ENCODE measurements at places on chromosomes 3 and 15.

DNA sequence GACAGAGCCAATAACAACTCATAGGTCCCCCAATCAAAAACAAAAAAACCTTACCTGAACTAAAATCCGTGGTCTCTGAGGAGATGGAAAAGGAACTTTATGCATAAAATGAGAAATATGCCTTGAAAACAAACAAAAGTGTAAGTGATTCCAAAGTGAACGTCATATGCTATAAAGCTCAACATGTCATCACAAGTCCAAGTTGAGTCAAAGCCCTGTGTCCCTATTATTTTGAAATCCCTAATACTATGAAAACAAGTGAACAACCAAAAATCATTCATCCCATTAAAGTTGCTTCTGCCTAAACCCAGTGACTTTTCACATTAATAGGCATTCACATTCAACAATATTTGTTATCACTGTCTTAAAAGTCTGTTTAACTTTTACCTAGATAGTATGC is 59.4 kb downstream of the DENND4A start:
- no peak for DNase-seq

GRCh38 chr3:67000009-67000408 is 1.9 kb downstream of the KBTBD8 start:
- peak; percentile 56 for DNase-seq

GRCh38 chr15:73589766-73590165 is 43.4 kb downstream of the NPTN start:
- DNase-seq, result peak; percentile 63

DNA sequence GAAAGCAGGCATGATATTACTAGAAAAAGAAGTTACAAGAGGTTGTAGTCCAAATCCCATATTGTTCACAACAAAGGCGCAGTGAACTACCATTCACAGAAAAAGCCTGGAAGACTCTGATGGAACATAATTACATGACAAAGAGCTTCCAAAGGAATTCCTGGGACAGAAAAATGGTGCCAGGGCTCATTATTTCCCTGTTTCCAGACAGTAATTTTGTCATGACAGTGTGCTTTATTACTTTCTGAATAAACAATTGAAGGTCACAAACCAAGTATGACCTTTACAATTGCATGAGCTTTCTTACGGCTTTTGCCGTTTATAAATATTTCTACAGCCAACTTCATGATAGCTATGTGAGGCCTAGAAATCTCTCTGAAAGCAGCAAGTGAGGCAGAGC is 61.0 kb downstream of the CYFIP1 start:
- no peak for DNase-seq

DNA sequence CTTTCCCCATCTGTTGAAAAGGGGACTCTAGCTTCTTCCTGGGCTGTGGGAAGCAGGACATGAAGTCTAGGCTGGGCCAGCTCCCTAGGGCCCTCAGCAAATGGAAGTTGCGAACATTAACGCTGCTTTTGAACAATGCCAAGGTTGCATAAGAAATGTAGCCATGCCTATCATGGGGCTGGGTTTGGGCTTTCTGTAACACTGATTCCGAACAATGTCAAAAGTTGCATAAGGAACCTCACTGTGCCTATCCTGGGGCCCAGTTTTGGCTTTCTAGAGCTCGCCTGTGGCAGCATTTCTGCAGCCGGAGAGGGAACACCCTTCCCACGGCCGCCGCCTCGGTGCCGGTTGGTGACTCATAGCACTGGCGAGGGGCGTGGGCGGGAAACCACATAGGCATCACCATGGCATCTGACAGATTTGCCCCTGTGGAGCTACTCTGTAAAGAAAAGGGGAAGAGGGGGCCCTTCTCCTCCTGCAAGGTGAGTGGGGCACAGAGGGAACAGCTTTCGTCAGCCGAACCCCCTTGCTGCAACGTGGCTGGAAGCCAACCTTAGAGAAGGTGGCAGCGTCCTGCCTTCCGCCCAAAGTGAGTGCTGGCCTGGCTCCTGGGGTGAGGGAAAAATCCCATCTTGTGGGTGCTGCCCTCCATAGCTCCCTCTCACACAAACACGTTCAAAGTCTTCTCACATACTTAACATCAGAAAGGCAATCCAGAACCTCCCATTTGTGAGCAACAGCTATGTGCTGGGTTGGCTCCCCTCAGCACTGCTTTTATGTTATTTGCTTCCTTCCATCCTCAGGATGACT is 46.6 kb upstream of the ATP2B2 start:
- peak; percentile 97 for DNase-seq

- DNase-seq, result no peak
These were observed 150.2 kb downstream of the IMPG2 start for GRCh38 chr3:101170062-101170771.

GRCh38 chr15:91885714-91886270 is 32.3 kb downstream of the SLCO3A1 start:
- DNase-seq, result peak; percentile 85

- no peak for DNase-seq
These were observed 113.3 kb downstream of the KLHL25 start for GRCh38 chr15:85681386-85681785.

GRCh38 chr3:156826144-156826895 is at the start of gene LEKR1:
TSS of gene LEKR1 (plus strand) at chr3:156826353. CDS start at chr3:156829330, 2,977 bp downstream.
- DNase-seq, result peak; percentile 96

GRCh38 chr15:40870716-40871115 is 3.3 kb downstream of the RHOV start:
- DNase-seq, result no peak

- DNase-seq, result no peak
These were observed 541.3 kb downstream of the FGF12 start for GRCh38 chr3:192186045-192186444.

DNA sequence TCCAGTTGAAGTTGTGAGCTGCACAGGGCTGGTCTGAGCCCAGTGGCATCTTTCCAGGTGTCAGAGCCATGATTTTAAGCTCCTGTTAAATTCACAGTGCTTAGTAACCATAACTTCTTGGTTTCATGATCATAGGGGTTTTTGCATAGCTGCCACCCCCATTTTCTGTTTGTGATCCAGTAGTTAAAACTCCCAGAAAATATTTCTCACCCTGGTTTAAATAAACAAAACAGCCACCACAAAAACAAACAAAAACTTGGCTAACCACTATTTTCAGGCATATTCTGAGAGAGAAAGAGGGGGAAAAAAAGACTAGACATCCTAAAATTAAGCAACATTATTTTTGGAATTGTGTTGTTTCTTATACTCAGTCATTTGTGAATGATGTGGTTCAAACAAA is 175.3 kb downstream of the IGF1R start:
- DNase-seq, result no peak

DNA sequence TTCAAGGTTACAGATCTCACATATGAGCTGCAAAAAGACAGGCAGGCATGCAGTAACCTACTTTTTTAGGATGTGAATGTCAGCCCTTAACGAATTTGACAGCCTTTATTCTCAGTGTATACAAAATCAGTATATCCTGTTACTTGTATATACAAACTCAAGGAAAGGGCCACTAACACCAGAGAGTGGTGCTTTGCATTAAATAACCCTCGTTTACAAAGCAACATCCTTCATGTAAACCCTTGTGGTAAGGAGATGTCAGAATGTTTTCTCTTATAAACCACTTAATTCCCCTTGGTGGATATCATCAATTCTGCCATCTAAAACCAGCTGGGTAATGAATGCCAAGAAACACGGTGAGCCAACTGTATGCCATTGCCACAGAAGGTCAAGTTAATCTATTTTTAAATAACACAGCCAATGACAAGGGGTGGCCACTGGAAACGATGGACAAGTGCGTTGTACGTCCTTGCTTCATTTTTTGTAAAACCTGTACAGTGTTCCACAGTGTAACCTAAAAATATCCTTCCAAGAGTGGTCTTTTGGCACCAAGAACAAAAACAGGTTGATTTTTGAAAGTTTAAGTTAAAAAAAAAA is 7.5 kb downstream of the MAGI1 start:
- DNase-seq, result no peak

DNA sequence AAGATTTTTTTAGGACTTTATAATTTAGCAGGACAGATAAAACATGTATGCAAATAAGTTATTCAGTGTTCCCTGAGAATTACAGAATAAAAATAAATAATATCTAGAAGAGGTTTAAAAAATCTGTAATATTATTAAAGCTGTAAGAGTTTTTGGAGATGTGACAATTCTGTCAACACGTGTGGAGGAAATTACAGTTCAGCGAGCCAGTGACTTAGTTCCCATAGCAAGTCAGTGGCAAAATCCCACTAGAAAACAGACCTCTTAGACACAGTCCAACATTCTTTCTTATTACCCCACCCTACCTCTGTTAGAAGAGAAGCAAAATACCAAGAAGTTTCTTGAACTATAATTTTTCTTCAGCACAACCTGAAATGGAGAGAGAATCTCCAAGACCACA is 16.2 kb upstream of the DENND6A start:
- no peak for DNase-seq

GRCh38 chr15:86942285-86942684 is 862.6 kb downstream of the AGBL1 start:
- no peak for DNase-seq

DNA sequence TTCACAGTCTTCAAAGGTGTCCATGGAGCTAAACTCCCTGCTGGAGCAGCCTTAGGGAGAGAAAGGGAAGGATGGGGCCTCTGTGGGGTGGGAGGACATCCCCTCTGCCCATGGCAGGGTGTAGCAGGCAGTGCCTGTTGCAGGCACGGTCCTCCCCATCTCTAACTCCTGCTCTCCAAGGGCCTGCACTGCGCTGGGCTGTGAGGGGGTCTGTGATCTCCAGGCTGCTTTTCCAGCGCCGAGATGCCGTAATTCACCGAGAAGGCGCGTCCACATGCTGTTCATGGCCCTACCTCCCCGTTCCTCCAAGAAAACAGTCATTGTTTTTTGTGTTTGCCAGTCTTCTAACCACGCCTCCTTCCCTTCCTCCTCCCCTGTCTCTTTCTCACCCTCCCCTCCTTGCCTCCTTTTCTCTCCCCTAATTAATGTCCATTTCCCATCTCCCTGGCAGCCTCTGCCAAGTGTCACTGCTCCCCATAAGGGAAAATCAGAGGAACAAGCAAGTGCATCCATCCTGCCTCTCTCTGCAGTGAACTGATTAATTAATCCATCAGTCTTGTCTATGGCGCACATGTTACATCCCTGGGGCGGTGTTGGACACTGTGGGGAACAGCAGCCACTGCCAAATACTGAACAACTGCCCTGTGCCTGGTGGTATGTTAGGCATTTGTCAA is 17.7 kb upstream of the LAMP3 start:
- no peak for DNase-seq

DNA sequence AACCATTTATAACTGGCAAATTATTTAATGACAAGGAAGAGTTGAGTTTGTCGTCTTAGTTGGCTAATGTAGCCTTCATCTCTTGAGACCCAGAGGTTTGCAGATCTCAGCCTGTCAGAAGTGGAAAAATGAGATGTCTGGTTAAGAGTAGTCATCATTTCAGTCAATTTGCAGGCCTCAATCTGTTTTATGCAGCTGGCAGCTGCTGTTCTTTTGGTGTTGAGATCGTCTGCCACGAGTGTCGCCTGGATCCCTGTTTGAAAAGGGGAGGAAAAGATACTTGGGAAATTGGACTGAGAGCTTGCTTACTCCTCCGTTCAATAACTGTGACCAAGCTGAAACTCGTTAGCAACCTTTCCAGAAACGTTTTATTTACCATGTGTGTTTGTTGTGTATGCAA is 2.3 kb downstream of the PHLDB2 start:
- no peak for DNase-seq

DNA sequence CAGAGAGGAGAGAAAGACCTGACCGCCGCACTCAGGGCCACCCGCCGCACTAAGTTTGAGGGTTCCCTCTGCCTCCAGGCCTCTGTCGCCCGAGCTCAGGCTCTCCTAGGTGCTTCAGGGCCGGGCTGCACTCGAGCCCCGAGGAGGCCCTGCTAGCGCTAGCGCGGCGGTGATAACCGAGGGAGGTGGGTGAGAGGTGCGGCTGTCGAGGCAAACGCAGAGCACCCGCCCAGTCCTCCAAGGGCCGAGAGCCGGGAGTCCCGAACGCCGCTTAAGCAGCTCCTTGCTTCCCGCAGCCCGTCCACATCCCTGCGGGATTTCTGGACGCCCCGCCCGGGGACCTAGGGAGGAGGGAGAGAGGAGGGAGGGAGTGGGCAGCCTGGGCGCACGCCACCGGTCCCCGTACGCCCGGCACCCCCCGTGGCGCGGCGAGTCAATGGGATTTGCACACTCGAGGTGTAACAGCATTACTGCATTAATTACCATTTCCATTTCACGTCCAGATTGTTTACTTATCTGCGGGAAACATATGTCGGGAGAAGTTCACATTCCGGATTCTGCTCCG is 6.8 kb downstream of the SOX14 start:
- no peak for DNase-seq

DNA sequence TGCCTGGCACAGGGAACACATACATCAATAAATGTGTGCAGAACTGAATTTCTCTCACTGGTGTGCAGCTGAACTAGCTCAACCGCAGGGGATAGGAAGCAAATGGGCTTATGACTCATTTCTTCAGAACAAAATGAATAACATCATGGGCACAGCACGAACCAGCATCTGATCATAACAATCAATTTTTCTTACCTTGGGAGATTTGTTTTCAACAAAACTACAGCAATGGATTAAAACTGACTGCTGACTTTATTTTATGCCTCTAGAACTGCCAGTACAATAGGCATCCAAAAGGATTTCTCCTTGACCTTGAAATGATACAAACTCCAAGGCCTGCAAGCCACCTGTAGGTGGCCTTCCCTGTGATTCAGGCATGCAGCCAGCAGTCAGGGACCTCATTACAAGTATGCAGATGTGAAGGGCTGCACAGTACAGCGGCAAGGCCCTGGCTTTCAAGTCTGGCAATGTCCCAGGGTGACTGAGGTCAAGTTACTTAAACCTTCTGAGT is 26.1 kb downstream of the TAMM41 start:
- DNase-seq, result no peak

- no peak for DNase-seq
These were observed 4.3 kb downstream of the CHRNA3 start for GRCh38 chr15:78616506-78616905.

GRCh38 chr15:66039117-66039871 is 170.0 kb downstream of the RAB11A start:
- no peak for DNase-seq

- DNase-seq, result no peak
These were observed 4.6 kb downstream of the TMEM108 start for GRCh38 chr3:133042778-133043177.

DNA sequence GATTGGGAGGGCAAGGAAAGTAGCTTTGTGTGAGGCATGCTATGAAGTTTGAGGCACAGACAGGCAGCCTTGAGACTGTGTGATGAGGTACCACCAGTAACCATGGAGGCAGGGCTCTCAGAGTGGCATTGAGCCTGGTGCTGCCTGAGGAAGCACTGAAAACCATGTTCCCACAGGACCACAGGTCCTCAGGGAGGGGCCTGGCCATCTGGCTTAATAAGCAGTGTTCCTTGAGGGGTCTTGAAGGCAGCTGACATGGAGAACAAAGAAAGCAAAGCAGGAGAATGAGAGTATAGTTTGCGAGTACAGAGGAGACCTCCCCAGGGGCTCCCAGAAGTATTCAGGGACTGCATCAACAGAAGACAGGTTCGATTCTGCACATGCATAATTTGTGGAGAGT is 346.6 kb downstream of the EPHB1 start:
- DNase-seq, result no peak

DNA sequence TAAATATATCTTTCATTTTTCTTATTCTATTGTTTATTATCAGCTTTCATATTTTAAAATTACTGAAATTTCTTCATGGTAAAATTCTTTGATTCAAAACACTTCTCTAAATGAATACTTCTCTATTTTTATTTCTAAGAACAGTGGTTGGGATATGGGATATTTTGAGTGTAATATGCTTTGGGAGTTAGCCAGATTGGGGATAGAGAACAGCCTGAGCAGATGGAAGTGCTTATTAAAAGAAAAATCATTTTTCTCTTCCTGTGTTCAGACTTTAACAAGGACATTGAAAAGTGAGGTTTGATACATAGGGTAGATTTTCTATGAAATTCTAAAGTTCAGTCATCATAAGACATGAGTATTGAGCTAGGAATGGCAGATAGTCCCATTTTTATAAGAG is 84.8 kb downstream of the COL6A5 start:
- no peak for DNase-seq
